ENCODE measurements at places on chromosomes 2 and 18.
A peak's percentile ranks its signal among the peaks of the same experiment; 100 is the strongest.

- DNase-seq, result no peak
These were observed 33.1 kb upstream of the PELI1 start for GRCh38 chr2:64177315-64177714.

DNA sequence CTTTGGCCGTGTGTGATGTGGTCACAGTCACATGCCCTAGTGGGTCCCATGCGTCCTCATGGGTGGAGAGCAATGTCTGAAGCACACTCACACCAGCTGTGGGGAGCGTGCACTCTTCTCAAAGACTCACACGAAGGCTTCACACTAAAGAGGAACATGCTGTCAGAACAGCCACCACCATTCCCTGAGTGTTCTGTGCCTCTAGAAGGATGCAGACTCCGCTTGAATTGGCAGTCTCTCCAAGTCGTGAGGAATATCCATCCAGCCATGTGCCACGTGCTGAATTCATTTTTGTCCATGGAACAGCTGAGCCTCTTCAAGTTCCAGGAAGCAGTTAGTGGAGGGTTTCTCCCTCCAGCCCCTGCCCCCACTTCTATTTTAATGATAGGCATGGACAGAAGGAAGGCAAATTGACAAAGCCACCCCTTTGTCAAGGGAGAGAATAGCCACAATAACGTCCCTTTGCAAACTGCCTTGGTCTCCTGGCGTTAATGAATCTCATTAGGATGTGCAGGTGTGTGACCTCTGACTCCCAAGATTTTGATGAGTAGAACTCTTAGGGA is 464.3 kb upstream of the ID2 start:
- no peak for DNase-seq

- no peak for DNase-seq
These were observed 38.7 kb downstream of the AAK1 start for GRCh38 chr2:69604836-69605235.

GRCh38 chr2:8676191-8676920 is 5.5 kb upstream of the ID2 start:
- peak; percentile 33 for DNase-seq

- DNase-seq, result no peak
These were observed 579.0 kb downstream of the PLCL1 start for GRCh38 chr2:198383392-198383791.

DNA sequence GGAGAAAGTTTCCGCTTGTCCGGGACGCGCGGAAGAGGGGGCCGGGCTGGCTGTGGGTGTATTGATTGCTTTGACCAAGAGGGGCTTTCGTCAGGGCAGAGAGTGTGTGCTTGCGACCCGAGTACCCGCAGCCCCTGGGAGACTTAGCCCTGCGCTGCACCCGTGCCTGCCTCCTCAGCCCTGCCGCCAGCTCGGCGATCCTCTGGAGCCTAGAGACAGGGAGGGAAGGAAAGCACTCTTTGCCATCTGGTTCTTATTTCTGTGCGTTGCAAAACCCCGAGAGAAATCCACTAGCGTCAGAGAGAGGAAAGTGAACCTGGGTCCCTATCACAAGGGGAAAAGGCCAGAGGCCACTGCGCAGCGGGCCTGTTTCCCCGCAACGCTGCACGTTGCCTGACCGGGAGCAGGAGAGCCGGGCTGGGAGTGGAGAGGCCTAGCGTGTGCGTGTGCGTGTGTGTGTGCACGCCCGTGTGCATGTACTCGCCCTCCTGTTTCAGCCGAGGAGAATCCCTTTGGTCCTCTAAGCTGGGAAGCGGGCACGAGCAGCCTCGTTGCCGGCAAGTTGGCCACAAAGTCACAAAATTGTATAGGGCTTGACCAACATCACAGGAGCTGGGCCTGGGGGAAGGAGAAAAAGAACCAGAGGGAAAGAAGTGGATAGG is 1.7 kb downstream of the SIX3 start:
- DNase-seq, result peak; percentile 51

GRCh38 chr2:177251165-177251542 is 13.4 kb downstream of the NFE2L2 start:
- no peak for DNase-seq

GRCh38 chr2:14901737-14902136 is 269.2 kb downstream of the LRATD1 start:
- DNase-seq, result no peak

DNA sequence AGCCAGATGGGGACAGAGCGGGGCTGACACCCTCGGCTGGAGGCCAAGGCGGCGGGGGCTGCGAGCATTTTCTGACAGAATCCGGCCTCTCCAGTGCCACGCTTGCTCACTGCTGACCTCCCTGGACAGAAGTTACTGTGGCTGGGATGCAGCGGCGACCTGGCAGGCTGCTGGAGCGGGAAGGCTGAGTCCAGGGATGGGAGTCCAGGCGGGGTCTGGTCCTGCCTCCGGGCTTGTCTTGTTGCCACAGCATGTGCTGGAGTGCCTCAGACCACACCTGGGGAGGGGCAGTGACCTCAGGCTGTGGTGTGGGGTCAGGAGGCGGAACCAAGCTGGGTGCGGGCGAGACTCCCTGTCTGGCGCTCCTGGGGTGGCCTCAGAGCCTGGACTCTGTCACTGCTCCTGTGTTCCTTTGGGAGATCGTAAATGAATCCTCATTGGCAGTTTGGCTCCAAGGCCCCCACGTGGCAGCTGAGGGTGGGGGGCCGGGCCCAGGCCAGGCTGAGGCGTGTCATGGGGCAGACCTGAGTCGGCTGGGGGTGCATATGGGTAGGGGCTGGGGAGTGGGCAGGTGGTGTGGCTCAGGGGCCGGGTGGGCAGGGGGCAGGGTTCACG is 5.5 kb downstream of the BOK start:
- DNase-seq, result no peak

DNA sequence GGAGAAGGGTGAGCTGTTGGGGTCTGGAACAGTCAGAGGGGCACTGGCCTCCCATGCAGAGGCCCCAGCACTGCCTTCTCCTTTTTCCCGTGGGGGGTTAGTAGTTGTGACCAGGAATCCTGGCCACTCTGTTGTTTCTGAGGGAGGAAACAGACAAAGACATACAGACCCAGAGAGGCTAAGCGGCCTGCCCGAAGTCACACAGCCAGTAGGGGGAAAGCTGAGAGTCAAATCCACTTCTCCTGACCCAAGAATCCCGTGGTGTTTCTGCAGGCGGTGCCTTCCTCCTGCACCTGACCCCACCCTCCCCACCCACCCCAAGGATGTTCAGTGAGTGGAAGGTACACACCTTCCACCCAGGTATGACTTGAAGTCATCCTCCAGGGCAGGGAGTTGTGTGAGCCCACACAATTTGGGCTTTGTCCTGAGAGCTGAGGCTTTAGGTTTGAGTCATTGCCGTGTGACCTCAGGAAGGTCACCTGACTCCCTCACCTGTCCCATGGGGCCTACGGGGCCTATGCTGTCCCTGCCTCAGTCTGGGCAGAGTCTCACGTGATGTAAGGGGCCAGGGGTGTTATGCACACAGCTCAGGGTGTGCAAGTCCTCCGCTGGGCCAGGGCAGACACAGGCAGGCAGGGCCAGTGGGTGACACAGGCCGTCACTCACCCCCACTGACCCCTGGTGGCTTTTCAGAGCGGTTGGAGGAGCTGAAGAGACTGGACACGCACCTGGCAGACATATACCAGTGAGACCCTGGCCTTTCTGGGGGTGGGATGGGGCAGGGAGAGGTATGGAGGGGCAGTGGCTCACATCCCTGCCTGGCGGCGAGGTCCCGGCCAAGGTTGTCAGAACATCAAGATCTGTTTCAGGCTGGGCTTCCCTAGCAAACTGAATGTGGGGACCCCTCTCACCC is 5.0 kb downstream of the NT5DC4 start:
- DNase-seq, result no peak

DNA sequence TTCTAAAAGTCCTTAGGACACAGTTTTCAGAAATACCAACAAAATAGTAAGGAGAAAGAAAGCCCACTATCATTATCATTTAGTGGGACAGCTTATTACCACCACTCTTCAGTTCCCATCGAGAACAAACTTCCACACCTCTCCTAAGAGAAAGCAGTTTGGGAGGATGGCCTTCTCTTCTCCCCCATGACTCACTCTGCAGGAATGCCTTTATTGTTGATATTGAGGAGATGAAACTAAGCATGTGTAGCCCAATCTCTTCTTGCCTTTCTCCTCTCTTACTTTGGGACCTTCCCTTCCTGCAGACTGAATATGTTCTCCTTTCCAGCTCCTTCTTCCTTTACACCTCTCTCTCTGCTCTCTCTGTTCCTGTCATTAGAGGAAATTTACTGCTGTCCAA is 30.0 kb upstream of the ERMN start:
- no peak for DNase-seq

GRCh38 chr2:120680136-120680761 is 55.4 kb upstream of the GLI2 start:
- DNase-seq, result peak; percentile 86

DNA sequence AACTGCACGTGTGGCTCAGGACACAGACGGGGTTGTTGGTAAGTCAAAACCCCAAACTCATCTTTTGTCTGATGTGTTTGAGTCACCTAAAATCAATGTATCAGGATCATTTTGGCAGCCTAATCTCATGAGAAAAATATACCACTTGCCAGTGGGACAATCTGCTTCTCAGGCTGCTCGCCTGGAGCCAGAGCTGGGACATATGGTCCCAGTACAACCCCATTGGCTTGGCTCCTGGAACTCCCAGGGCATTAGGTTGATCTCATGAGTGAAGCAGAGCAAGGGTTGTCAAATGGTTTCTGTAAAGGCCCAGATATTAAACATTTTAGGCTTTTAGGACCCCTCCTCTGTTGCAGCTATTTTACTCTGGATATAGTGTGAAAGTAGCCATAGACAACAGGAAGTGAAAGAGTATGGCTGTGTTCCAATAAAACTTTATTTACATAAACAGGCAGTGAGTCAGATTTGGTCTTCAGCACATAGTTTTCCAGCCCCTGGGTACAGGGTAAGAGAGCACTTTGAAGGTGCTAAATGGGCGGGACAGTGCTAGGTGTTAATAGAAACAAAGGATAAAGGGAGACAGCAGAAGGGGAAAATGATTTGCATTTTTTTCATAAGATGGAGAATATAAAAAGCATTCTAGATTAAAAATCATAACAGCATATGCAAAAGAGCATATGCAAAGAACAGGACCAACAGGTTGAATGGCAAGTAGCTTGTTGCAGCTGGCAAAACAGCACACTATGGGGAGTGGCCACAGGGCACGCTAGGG is 290.8 kb downstream of the KCNS3 start:
- no peak for DNase-seq

GRCh38 chr2:95526360-95527341 is 42.1 kb upstream of the TRIM43B start:
- DNase-seq, result peak; percentile 81

DNA sequence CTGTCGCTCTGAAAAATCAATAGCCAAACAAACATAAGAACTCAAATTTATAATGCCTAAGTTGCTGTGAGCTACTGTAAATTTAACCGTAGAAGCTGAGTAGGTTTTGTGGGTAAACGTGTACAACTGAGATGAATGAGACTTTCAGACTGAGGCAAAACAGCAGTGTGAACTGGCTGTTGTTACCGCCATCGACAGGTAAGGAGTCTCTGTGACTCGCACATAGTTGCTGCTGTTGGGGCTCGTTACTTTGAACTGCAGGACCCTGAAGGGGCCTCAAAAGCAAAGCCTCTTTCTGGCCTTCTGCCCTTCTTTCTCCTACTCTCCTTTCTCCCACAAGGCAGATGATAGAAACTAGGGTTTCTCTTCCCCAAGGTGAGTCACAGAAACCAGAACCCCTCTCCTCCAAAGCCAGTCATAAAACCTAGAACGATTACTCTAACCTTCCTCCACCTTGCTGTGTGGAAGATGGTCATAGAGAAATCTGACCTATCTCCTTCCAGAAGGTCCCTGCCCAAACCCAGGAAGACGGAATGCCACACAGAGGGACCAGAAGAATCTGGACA is 101.2 kb downstream of the DLGAP1 start:
- no peak for DNase-seq

- DNase-seq, result peak; percentile 71
These were observed 847 bp downstream of the HOXD8 start for GRCh38 chr2:176130147-176130956.

GRCh38 chr2:25115902-25116301 is 52.5 kb downstream of the POMC start:
- DNase-seq, result no peak

DNA sequence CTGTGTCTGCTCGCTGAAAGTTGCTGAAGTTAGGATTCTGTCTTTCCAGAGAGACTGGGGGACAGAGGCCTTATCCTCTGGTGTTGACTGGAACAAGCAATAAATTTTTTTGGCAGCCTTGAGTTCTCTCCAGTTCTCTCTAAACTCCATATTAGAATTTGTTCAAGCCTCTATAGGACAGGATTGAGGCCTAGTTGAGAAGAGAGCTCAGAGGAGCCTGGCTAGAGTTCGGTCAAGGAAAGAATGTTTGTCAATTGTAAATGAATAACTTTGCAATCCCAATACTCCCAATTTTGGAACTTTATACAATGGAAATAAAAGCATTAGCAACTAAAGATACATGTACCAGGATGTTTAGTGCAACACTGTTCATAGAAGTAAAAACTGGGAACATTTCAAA is 16.7 kb upstream of the RASGRP3 start:
- DNase-seq, result no peak

GRCh38 chr2:81545626-81546025 is 1241.1 kb upstream of the LRRTM1 start:
- no peak for DNase-seq

GRCh38 chr2:197092431-197092830 is 165.9 kb upstream of the PGAP1 start:
- DNase-seq, result no peak

GRCh38 chr2:36839976-36840617 is 126.2 kb downstream of the STRN start:
- no peak for DNase-seq

Measured in glutamatergic neuron (in vitro differentiated cells).